Skin of body (tissue), 3 donors: ENCODE measurements at places on chromosomes 1 and 21.

GRCh38 chr1:67823615-67824014 lies 9.7 kb downstream of the GNG12 start:
- DNase-seq, result no peak

- DNase-seq, result no peak
Measured at GRCh38 chr1:54486907-54487306, 61.1 kb upstream of the ACOT11 start.

- DNase-seq, result no peak
Measured at GRCh38 chr1:206455666-206456344, 14.5 kb upstream of the IKBKE start.

DNA sequence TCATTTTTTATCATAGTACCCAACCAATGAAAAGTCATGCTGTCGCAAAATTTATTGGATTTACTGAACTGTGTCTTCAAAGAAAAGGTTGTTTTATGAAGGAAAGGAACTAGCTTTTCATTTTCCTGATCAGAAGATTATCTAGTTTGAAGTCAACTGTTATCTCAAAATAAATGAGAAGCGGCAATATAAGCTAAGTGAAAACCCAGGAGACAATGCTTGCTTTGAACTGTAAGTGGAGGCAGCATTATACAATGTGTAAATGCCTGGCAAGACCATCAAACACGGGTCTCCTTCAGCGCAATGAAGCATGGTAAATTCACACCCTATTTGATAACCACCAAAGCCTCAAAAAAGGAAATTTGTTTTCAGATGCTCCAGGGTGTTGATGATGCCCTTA lies 134.4 kb upstream of the PTBP2 start:
- DNase-seq, result no peak

DNA sequence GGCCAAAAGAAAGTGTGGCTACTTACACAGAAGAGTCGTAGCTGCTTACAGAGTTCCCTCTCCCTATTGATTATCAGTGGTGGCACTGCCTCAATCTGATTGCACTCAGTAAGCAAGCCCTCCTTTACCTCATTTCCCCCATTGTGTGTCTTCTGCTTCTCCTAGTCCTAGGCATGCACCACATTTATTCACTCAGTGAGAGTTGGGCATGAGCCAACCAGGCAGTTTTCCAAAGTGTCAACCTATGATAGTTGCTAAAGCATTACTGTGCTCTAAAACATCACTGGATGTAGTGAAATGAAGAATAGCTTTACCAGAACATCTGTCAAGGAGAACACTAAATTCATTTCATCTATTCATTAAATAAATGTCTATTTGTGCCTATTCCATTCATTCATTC lies 19.3 kb downstream of the GJA5 start:
- no peak for DNase-seq

DNA sequence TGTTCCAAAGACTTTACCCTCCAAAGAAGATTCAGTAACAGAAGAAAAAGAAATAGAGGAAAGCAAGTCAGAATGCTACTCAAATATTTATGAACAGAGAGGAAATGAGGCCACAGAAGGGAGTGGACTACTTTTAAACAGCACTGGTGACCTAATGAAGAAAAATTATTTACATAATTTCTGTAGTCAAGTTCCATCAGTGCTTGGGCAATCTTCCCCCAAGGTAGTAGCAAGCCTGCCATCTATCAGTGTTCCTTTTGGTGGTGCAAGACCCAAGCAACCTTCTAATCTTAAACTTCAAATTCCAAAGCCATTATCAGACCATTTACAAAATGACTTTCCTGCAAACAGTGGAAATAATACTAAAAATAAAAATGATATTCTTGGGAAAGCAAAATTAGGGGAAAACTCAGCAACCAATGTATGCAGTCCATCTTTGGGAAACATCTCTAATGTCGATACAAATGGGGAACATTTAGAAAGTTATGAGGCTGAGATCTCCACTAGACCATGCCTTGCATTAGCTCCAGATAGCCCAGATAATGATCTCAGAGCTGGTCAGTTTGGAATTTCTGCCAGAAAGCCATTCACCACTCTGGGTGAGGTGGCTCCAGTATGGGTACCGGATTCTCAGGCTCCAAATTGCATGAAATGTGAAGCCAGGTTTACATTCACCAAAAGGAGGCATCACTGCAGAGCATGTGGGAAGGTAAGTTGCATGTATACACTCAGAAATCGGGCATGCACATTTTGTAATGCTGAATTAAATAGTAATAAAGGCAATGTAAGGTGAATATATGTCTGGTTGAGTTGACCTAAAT lies 97.2 kb downstream of the ZFYVE9 start:
- DNase-seq, result no peak

DNA sequence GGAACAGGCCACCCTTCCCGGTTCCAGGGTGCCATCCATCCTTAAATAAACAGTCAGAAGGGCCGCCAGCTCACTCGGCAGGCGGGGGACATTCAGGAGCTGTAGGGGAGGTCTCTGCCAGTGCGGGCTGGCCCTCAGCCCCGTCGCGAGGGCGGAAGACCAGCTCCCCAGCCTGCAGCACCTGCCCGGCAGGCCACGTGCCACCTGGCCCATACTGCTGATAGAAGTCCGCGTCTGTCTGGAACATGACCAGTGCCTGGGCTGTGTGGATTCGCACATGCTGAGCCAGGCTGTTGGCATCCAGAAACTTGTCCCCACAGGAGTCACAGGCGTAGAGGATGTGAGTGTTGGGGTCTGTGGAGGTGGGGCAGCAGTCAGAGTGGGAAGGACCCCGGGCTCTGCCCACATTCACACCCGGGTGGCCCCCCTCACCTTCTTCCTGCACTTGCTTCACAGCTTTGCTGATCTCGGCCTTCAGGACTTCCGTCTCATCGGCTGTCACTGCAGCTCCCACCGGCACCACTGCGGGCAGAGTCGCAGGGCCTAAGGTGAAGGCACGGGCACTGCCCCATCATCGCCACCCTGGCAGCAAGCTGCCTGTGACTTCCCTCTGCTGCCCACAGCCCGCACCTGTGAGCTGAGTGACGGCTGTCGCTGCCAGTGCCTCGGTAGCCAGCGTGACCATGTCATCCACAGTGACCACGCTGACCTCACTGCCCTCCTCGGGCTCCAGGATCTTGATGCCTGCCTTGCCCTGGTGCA lies 33.8 kb downstream of the ZBTB17 start:
- DNase-seq, result no peak

- DNase-seq, result no peak
Measured at GRCh38 chr1:172117800-172118199, 276.5 kb downstream of the DNM3 start.

GRCh38 chr21:30818837-30819610 lies 6.0 kb upstream of the KRTAP8-1 start:
- DNase-seq, result no peak
